Glomerular endothelial cell (primary cell): ENCODE measurements at places on chromosomes 4 and X.

DNA sequence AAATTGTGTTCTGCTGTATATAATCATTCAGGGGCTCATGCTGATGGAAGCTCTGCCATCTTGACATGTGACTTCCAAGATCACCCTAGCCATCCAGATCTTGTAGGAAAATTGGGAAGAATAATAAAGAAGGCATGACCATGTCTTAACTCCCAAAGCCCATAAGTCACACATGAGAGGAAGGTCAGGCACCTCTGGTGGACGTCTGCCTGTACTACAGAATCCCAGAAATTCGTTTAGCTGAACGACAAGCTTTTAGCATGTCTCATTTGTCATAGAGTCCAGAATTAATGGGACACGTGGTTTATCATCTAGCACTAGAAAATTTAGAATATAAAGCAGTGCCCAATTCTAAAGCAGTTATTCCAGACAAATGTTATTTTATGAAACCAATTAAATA lies 212.7 kb downstream of the CENPC start:
- DNase-seq: no peak

DNA sequence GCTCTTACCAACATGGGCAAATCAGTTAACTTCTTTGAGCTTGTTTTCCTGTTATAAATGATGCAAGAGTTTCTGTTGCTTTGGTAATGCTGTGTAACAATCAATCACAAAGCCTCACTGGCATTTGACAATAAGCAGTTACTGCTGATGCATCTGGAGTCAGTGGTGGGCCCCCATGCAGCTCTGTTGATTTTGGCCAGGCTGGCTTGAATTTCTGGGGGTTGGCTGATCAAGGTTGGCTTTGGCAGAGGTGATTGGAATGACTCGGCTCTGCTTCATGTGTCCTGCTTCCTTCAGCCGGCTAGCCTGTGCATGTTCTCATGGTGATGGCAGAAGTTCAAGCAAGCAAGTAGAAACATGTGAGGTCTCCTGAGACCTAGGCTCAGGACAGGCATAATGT lies 90.4 kb downstream of the PHEX start:
- no peak for DNase-seq

DNA sequence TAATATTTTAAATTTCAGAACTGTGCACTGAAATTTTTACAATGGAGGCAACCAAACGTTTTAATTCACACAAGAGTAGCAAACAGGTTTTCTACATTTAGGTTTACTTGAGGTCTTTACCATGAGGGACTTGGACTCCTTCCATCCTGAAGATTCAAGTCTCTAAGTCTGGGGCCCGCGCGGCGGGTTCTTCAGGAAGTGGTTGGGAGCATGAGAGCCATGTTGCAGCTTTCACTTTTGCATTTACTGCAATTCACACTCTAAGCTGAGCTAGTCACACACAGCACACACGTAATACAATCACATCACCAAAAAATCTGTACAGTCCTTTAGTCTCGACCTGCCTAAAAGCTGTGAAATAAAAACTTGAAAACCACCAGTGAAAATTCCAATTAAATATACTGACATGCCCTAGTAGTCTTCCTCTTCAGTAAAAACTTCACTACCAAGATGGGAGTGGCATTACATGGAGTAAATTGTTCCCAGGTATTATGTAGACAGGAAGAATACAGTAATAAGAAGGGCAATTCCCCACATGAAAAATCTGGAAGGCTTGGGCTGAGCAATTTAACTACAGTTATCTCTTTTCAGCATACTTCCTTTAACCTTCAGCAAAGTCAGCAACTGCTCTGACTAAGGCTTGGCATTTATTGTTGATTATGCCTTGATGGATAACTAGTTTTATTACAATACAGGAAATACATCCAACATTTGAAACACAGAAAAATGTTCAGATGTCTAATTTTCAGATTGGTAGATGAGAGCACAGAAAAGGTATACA lies 571.1 kb upstream of the DIPK2B start:
- DNase-seq: no peak

- DNase-seq: no peak
These were observed 585 bp upstream of the SEC24D start for GRCh38 chr4:118836301-118837120.

DNA sequence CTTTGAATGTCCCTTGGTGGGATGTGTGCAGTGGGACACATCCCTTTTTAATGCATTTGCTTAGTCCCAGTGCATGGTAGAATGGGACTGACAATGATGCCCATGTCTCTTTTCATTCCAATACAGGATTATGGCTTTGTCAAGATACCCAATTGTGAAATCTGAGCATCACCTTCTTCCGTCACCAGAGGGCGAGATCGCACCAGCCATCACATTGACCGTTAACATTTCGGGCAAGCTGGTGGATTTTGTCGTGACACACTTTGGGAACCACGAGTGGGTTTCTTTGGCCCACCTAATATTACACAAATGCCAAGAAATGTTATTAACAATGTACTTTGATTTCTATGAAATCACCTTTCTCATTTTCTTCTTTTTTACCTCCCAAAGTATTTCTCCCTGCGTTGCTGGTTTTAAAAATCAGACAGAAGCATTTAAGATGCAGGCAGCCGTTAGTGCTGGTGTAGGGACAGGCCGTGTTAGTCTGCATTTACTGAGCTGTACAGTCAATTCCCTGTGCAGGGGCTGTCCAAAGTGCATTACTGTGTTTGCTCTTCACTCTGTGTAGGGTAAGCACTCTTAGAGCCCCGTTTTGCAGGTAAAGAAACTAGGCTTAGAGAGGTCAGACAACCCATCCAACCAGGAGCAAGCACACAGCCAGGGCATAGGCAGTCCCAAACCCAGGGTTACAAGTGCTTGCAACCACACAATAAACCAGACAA lies 46.5 kb downstream of the CWH43 start:
- no peak for DNase-seq

- DNase-seq: peak; percentile 85
These were observed 25.4 kb downstream of the SEC31A start for GRCh38 chr4:82865592-82865991.
